ENCODE measurements at places on chromosomes 5 and 9.

- no peaks in the 10 kb centered on the region for H3K4me1 ChIP-seq
- H3K27me3 ChIP-seq = peaks cover 5% of the 10 kb centered on the region
- no peaks in the 10 kb centered on the region for H3K36me3 ChIP-seq
These were observed 5.0 kb upstream of the IFNA14 start for GRCh38 chr9:21244836-21245235.

DNA sequence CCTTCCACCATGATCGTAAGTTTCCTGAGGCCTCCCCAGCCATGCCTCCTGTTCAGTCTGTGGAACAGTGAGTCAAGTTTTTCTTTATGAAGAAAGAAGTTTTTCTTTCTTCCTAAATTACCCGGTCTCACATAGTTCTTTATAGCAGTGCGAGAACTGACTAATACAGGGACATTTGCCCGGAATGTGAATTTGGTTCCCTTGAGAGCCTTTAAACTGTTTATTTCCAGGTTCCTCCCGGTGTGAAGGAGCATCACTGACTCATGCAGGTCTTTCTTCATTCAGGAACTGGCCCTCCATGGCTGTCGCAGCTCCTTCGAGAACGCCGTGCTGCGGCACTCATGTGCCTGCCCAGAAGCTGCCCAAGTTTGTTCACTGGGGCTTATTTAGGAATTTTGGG is 87.7 kb downstream of the PTCH1 start:
- peaks cover 17% of the 10 kb centered on the region for H3K36me3 ChIP-seq
- H3K27me3 ChIP-seq = peaks cover 10% of the 10 kb centered on the region
- H3K4me1 ChIP-seq = peaks cover 13% of the 10 kb centered on the region
- no peak overlapping the region for H3K27ac ChIP-seq
- no peak overlapping the region for H3K4me3 ChIP-seq

DNA sequence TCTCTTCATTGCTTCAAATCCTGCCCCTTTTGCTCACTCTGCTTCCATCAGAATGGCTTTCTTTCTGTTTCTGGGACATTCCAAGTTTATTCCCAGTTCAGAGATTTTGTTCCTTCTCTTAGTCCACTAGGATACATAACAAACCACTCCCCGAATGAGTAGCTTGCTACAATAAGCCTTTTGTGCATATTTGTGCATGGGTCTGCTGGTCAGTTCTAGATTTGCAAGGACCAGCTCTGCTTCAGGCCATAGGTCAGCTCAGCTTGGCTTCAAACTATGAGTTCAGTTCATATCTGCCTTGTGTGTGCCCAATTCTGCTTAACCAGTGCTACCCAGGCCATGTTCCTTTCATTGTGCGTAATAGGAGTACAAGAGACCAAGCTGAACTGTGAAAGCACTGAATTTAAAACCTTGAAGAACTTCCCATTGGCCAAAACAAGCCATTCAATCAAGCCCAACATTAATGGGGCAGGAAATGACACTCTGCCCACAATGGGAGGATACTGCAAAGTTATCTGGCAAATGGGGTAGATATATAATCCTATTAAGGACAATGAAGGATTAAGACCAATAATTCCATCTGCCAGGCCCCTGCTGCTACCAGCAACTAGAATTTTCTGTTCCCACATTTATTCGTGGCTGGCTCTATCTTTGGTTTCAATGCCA is 328.8 kb downstream of the PRELID2 start:
- H3K36me3 ChIP-seq = no peaks in the 10 kb centered on the region
- H3K27me3 ChIP-seq = no peaks in the 10 kb centered on the region
- H3K27ac ChIP-seq = no peak overlapping the region
- H3K4me1 ChIP-seq = peaks cover 5% of the 10 kb centered on the region

- DNase-seq = peak; percentile 50
- peaks cover 29% of the 10 kb centered on the region for H3K4me1 ChIP-seq
- H3K36me3 ChIP-seq = no peaks in the 10 kb centered on the region
- H3K27ac ChIP-seq = no peak overlapping the region
- H3K4me3 ChIP-seq = peak overlapping the region; percentile 63
These were observed 6.9 kb downstream of the NR4A3 start for GRCh38 chr9:99828417-99829176.

DNA sequence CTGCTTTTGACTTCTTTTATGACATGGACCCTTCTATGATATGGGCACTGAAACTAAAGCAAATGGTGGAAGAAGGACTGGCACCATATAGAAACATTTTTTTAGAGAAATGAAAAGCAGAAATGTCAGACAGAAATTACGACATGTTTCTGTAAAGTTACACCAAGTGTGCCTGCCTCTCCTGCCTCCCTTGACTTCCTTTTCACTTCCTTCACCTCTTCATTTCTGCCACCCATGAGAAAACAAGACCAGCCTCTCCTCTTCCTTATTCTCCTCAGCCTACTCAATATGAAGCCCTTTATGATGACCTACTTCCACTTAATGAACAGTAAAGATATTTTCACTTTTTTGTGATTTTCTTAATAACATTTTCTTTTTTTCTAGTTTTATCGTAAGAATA is 44.5 kb downstream of the ERCC6L2 start:
- H3K36me3 ChIP-seq = peaks cover 60% of the 10 kb centered on the region
- no peak for DNase-seq
- peaks cover 13% of the 10 kb centered on the region for H3K4me1 ChIP-seq
- H3K4me3 ChIP-seq = no peak overlapping the region
- H3K27ac ChIP-seq = no peak overlapping the region

- no peak for DNase-seq
- H3K4me1 ChIP-seq = no peaks in the 10 kb centered on the region
- H3K27me3 ChIP-seq = no peaks in the 10 kb centered on the region
- no peak overlapping the region for H3K27ac ChIP-seq
These were observed 841.5 kb downstream of the DTWD2 start for GRCh38 chr5:118146824-118147223.

DNA sequence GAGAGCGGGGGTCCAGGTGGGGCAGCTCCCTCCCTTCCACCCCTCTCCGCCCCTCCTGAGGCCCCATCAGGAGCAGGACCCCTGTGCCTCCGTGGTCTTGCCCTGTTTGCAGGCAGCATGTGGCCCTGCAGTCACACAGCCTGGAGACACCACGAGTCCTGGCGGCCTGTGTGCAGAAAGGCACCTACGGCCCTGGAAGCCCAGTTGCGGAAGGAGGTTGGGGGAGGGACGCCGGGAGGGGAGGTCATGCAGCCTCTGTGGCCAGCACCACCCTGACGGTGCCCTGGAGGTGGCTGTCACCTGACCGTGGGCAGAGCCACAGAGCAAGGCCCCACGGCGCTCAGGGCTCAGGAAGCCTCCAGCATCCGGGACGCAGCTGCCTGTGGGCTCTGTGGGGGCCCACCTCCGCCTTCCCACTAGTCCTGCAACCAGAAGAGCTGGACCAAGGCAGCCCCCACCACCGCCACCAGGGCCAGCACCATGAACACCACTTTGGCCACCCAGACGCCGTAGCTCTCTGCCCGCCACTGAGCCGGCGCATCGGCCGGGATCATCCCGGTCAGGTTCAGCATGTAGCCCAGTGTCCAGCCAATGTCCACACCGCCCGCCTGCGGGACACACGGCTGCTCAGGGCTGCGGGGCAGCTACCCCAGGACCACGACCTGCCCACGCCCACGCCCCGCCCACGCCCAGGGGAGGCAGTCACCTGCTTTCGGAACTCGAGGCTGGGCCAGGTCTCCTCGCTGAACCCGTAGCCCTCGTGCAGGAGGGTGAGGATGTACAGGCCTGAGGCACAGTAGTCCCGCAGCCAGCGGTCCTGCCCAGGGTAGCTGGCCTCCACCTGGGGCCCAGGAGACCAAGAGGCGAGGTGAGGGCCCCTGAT is 6.4 kb downstream of the ENTPD8 start:
- H3K36me3 ChIP-seq = no peaks in the 10 kb centered on the region
- no peak overlapping the region for H3K27ac ChIP-seq
- no peaks in the 10 kb centered on the region for H3K4me1 ChIP-seq
- DNase-seq = no peak
- H3K27me3 ChIP-seq = no peaks in the 10 kb centered on the region
- H3K4me3 ChIP-seq = no peak overlapping the region

GRCh38 chr5:14906628-14907027 is 35.0 kb upstream of the ANKH start:
- DNase-seq = no peak
- H3K36me3 ChIP-seq = no peaks in the 10 kb centered on the region
- H3K27ac ChIP-seq = no peak overlapping the region
- no peaks in the 10 kb centered on the region for H3K4me1 ChIP-seq
- no peak overlapping the region for H3K4me3 ChIP-seq

- H3K4me1 ChIP-seq = peaks cover 26% of the 10 kb centered on the region
- no peak for DNase-seq
- no peaks in the 10 kb centered on the region for H3K27me3 ChIP-seq
- no peak overlapping the region for H3K4me3 ChIP-seq
These were observed 1191.9 kb upstream of the NUDT12 start for GRCh38 chr5:104754311-104754995.

GRCh38 chr9:100108559-100108958 is 9.5 kb downstream of the INVS start:
- no peaks in the 10 kb centered on the region for H3K36me3 ChIP-seq
- H3K27me3 ChIP-seq = no peaks in the 10 kb centered on the region
- no peak overlapping the region for H3K4me3 ChIP-seq
- DNase-seq = no peak
- peaks cover 23% of the 10 kb centered on the region for H3K4me1 ChIP-seq

GRCh38 chr5:30209755-30210154 is 983.7 kb upstream of the CDH6 start:
- DNase-seq = no peak
- no peaks in the 10 kb centered on the region for H3K4me1 ChIP-seq
- peaks cover 23% of the 10 kb centered on the region for H3K36me3 ChIP-seq
- no peak overlapping the region for H3K27ac ChIP-seq

- H3K4me3 ChIP-seq = no peak overlapping the region
- no peak overlapping the region for H3K27ac ChIP-seq
- H3K36me3 ChIP-seq = no peaks in the 10 kb centered on the region
- DNase-seq = no peak
- H3K4me1 ChIP-seq = no peaks in the 10 kb centered on the region
These were observed 245.9 kb downstream of the SAXO1 start for GRCh38 chr9:18786911-18787650.

DNA sequence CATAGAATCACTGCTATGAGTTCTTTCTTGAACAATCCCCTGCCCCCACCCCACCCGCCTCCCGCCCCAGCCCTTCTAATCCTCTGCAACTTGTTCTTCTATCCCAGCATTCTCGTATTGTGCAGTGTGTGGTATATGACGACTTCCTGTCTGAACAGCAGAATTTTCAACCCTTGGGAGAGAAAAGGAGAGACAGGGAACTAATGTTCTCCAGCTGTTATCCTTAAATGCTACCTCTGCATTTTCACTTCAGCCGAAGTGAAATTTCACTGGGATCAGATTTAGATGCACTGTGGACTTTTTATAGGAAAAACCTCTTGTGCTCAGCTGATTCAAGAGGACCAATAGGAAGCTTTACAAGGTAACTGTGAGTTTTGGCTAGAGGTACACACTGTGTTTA is 2.2 kb downstream of the FBXL7 start:
- 0 out of 2 replicates have a peak, but pooled peaks cover 5% of the 10 kb centered on the region for H3K36me3 ChIP-seq
- peak overlapping the region; percentile 87 for H3K4me3 ChIP-seq
- H3K4me1 ChIP-seq = peaks cover 64% of the 10 kb centered on the region
- H3K27ac ChIP-seq = peak overlapping the region; percentile 37
- H3K27me3 ChIP-seq = no peaks in the 10 kb centered on the region

DNA sequence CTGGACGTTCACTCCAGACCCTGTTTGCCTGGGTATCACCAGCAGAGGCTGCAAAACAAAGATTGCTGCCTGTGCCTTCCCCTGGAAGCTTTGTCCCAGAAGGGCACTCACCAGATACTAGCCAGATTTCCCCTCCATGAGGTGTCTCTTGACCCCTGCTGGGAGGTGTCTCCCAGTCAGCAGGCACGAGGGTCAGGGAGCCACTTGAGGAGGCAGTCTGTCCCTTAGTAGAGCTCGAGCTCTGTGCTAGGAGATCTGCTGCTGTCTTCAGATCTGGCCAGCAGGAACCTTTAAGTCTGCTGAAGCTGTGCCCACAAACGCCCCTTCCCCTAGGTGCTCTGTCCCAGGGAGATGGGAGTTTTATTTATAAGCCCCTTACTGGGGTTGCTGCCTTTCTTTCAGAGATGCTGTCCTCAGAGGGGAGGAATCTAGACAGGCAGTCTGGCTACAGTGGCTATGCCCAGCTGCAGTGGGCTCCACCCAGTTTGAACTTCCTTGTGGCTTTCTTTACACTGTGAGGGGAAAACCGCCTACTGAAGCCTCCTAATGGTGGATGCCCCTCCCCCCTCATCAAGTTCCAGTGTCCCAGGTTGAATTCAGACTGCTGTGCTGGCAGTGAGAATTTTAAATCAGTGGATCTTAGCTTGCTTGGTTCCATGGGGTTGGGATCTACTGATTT is 253.9 kb downstream of the SPATA31D1 start:
- no peak for DNase-seq
- H3K36me3 ChIP-seq = peaks cover 21% of the 10 kb centered on the region
- no peak overlapping the region for H3K27ac ChIP-seq
- H3K4me3 ChIP-seq = no peak overlapping the region
- H3K27me3 ChIP-seq = no peaks in the 10 kb centered on the region

GRCh38 chr9:83000765-83001164 is 62.2 kb downstream of the RASEF start:
- no peak for DNase-seq
- H3K4me3 ChIP-seq = no peak overlapping the region
- H3K36me3 ChIP-seq = 0 out of 2 replicates have a peak, but pooled peaks cover 2% of the 10 kb centered on the region

GRCh38 chr9:129253803-129254381 is 75.8 kb upstream of the IER5L start:
- H3K36me3 ChIP-seq = no peaks in the 10 kb centered on the region
- H3K4me3 ChIP-seq = no peak overlapping the region
- H3K27ac ChIP-seq = no peak overlapping the region
- H3K4me1 ChIP-seq = peaks cover 30% of the 10 kb centered on the region
- DNase-seq = no peak
- H3K27me3 ChIP-seq = peaks cover 30% of the 10 kb centered on the region

GRCh38 chr5:143233031-143233430 is 170.5 kb downstream of the NR3C1 start:
- H3K27ac ChIP-seq = no peak overlapping the region
- no peak for DNase-seq
- H3K4me3 ChIP-seq = no peak overlapping the region

- no peak for DNase-seq
- H3K36me3 ChIP-seq = no peaks in the 10 kb centered on the region
- H3K4me3 ChIP-seq = no peak overlapping the region
- H3K4me1 ChIP-seq = peaks cover 6% of the 10 kb centered on the region
- no peaks in the 10 kb centered on the region for H3K27me3 ChIP-seq
- H3K27ac ChIP-seq = no peak overlapping the region
These were observed 358.2 kb upstream of the DMAC1 start for GRCh38 chr9:8157683-8158324.

DNA sequence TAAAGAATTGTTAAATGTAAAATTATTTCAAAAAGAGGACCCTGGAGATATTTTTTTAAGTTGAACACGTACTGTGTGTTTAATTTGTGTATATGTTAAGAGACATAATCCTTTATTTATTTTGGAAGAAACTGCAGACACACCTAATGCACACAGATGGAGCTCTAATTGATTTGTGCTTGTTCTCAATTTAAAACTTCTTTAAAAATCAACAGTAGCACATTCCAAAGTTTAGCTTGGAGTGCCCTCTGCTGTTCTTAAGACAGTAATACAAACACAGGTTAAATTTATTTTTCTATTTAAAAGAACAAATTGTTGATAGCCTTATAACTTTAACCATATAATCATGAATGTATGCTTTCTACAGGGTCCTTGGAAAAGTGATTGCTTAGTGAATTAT is 277.6 kb upstream of the ADAMTS16 start:
- H3K4me3 ChIP-seq = no peak overlapping the region
- H3K27me3 ChIP-seq = no peaks in the 10 kb centered on the region
- no peak overlapping the region for H3K27ac ChIP-seq
- no peaks in the 10 kb centered on the region for H3K36me3 ChIP-seq
- no peak for DNase-seq

GRCh38 chr5:65482296-65482735 is 596 bp upstream of the ADAMTS6 start:
- peaks cover 16% of the 10 kb centered on the region for H3K4me1 ChIP-seq
- no peaks in the 10 kb centered on the region for H3K27me3 ChIP-seq
- peak overlapping the region; percentile 98 for H3K27ac ChIP-seq
- DNase-seq = no peak
- peaks cover 5% of the 10 kb centered on the region for H3K36me3 ChIP-seq
